ENCODE measurements at places on chromosomes 16 and 17. TPM values are rescaled to one million over a fixed set of nuclear protein-coding genes. Genes with fewer than 3 reads are reported as not detected.

Gene LHX1
- 31.2 TPM for polyA plus RNA-seq

Gene CHP2
- polyA plus RNA-seq: 0.67 TPM

Gene G6PC1
- polyA plus RNA-seq: 0.11 TPM

Gene SEZ6L2
- 138 TPM for polyA plus RNA-seq

Gene CRYBA1
- not detected for polyA plus RNA-seq

Gene NUFIP2
- polyA plus RNA-seq: 36.9 TPM

Gene COPZ2
- polyA plus RNA-seq: 35.6 TPM

Gene SCNN1G
- polyA plus RNA-seq: 0.43 TPM

Gene TBC1D26
- polyA plus RNA-seq: 0.24 TPM

Gene CHST5
- 4.9 TPM for polyA plus RNA-seq

Gene MPV17L
- 17.2 TPM for polyA plus RNA-seq

Gene KRT14
- polyA plus RNA-seq: 0.82 TPM

Gene ROGDI
- polyA plus RNA-seq: 123 TPM

Gene LRRC37A
- 8.0 TPM for polyA plus RNA-seq

Gene HP
- polyA plus RNA-seq: 1.0 TPM

Gene EFNB3
- polyA plus RNA-seq: 243 TPM

Gene SCNN1B
- polyA plus RNA-seq: 2.5 TPM

Gene CSH2
- 0.47 TPM for polyA plus RNA-seq

Gene CNTROB
- 59.5 TPM for polyA plus RNA-seq

Gene CRISPLD2
- 3.4 TPM for polyA plus RNA-seq

Gene SAMD14
- 79.3 TPM for polyA plus RNA-seq

Gene SPN
- polyA plus RNA-seq: 0.96 TPM

Gene KRT28
- not detected for polyA plus RNA-seq

Gene SDR42E1
- polyA plus RNA-seq: 1.2 TPM

Gene ITPRIPL2
- polyA plus RNA-seq: 7.1 TPM

Gene CACNG3
- polyA plus RNA-seq: 18.3 TPM

Gene FAM171A2
- polyA plus RNA-seq: 110 TPM

Gene NEUROD2
- polyA plus RNA-seq: 10.8 TPM

Gene TOX3
- polyA plus RNA-seq: 21.4 TPM

Gene OR1F1
- polyA plus RNA-seq: 1.8 TPM

Gene CCL1
- not detected for polyA plus RNA-seq

Gene PIK3R6
- polyA plus RNA-seq: 3.2 TPM
